Stimulated activated memory B cell treated with anti-CD40 and anti-IgM and Interleukin-4, amounts not matched to agents 10 μg/mL and 1 μg/mL and 100 μg/mL, for 72 hours (primary cell): ENCODE measurements at places on chromosomes 6 and 20.

DNA sequence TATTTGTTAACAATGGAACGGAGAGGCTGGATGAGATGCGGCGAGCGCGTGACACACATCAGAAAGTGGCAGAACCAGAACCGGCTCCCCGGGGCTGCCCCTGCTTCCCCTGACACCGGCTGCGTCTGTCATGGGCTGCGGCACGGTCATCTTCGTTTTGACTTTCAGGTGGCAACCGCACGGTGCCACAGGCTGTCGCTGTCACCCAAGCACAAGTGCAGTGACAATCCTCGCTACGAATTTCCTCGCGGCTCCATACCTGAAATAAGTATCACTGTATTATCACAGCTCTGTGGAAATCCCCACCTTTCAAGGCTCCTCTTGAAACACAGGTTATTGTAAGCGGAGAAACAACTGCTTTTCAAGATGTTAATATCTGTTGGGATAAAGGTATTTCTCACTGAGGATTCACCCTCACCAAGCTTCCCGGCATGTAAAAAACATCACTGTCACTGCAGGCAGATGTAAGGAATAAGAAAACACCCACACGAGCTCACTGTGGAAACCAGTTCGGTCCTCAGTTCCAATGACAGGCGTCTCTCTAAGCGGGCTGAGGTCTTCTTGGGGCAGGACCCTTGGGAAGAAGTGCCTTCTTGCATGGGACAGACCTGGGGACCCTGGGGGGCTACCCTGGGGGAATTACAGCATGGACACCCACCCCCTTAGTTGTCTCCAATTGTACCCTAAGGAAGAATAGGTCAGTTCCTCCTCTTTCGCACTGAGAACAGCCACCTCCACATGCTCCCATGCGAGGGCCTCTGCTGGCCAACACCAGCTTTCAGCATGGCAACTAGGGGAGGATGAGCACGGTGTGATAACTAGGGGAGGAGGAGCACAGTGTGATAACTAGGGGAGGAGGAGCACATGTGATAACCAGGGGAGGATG, 86.3 kb downstream of the DACT2 start:
- no peak for ATAC-seq

DNA sequence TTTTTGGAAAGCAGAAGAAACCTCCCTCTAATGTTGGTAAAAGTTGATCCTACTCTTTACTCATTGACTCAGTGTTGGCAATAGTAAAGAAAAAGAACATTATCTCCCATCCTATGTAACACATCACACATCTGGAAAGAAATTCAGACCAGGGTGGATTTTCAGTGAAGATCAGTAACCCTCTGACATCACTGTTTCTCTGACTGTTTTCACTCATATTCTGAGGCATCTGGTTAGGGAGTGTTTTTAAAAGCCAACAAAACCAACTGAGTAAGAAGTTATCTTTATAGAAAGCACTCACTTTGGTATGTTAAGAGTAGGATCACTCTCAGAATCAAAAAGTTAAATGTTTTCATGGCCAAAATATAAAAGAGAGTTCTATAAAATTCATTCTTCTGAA, 143.6 kb downstream of the DST start:
- ATAC-seq, result no peak

- ATAC-seq, result no peak
These were observed 354.5 kb downstream of the CBLN4 start for GRCh38 chr20:55650657-55651360.

- peak; percentile 97 for ATAC-seq
These were observed 72.4 kb upstream of the BACH2 start for GRCh38 chr6:90369024-90369519.

- no peak for ATAC-seq
These were observed 82.8 kb downstream of the FAM83B start for GRCh38 chr6:54929245-54929909.

GRCh38 chr6:12709116-12709515, 7.5 kb upstream of the PHACTR1 start:
- no peak for ATAC-seq
